ENCODE measurements at places on chromosomes 4 and X.

DNA sequence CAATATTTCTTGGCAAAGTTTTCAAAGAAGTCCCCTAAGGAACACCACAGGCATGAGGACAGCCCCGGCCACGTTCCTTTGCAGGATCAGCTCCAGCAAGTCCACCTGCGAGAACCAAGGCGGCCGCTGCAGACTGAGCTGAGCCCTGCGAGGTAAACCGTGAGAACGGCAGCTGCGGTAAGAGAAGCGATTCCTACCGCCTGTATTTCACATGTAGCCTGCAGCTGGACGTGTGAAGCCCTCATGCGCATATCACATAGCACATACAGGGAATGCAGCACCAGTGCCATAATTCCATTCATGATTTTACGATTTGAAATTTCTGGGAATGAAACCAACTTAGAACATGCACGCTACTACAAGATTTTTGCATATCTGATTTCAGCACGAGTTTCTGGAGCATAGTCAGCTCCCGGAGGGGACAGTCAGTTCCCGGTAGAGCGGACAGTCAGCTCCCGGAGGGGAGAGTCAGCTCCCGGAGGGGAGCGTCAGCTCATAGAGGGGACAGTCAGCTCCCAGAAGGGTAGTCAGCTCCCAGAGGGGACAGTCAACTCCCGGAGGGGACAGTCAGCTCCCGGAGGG is 41.7 kb downstream of the FGFRL1 start:
- DNase-seq: no peak

DNA sequence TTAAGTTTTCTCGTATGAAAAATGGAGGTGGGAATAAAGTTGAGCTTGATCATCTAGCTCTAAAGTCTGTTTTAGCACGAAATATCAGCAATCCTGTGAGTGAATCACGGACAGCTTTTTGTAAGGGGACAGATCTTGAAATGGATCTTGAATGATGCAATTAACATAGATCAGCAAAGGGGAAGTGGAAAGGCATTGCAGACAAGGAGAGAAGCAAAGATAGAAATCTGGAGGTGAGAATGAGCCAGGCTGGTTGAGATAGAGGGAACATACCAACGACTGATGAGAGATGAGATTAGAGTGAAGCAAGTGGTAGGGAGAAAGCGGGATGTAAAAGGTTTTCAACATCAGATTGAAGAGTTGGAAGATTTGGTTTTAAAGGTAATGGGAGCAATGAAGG is 4.6 kb upstream of the DGKK start:
- DNase-seq: no peak

DNA sequence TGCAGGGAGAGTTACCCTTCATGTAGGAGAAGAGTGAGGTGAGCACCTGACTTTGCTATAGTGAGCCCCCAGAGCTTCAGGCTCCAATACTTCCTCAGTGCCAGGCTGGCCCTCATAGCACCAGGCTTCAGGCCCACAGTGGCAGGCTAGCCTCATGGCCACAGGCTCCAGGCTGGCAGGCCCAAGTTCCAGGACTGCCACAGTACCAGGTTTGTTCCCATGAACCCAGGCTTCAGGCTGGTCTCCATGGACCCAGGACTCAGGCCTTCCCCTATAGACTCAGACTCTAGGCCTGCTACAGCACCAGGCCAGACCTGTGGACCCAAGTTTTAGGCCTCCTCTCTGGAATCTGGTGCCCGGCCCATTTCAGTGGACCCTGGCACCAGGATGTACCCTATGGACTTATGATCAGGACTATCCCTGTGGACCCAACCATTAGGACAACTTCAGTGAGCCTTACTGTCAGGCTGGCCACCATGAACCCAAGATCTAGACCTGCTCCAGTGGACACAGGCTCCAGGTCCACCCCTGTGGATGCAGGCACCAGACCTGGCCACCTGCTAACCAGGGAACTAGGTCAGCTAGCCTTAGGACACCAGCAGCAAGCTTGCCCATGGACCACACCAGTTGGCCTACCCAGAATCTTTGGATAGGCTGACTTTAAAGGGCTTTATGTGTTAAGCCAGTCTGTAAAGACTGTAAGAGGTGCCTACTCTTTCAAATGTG is 658.2 kb downstream of the KLHL13 start:
- no peak for DNase-seq

DNA sequence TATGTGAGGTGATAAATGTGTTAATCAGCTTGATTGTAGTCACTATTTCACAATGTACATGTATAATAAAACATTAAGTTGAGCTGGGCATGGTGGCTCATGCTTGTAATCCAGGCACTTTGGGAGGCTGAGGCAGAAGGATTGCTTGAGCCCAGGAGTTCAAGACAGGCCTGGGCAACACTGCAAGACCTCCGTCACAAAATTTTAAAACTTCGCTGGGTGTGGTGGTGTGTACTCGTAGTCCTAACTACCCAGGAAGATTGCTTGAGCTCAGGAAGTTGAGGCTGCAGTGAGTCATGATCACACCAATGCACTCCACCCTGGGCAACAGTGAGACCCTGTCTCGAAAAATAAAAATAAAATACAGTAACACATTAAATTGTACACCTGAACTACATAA is 20.1 kb downstream of the LYAR start:
- no peak for DNase-seq

GRCh38 chr4:110622841-110623717 is at the start of gene PITX2:
Gene PITX2, minus strand, starts transcription at chr4:110623077. Its CDS starts 617 bp downstream, at chr4:110622460.
- DNase-seq: peak; percentile 93

- DNase-seq: peak; percentile 39
Observed at GRCh38 chr4:72567821-72568675, 973 bp downstream of the ADAMTS3 start.

GRCh38 chr4:82500435-82501153 is 61.2 kb downstream of the TMEM150C start:
- no peak for DNase-seq

- DNase-seq: no peak
Observed at GRCh38 chr4:98434816-98435215, 173.6 kb downstream of the RAP1GDS1 start.

- DNase-seq: no peak
Observed at GRCh38 chr4:38011511-38012162, 51.4 kb downstream of the PTTG2 start.

DNA sequence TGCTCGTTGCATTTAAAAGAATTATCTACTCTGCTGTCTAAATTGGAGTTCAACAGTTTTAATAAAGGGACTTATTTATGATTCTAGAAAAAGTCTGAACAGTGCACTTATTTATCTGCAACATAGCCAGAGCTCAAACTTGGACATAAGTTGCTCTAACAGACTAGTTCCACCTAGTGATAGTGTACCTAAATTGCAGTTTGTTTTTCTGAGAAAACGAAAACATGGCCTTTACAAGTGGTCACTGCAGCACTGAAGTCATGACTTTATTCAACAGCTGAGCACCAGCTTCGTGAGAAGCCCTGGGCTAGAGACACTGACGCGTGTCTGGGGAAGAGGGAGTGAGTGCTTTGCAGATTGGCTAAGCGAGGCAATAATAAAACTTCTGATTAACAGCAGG is 77.3 kb upstream of the IGSF1 start:
- no peak for DNase-seq

- no peak for DNase-seq
Observed at GRCh38 chr4:179625406-179625805, 2183.2 kb upstream of the AGA start.

- no peak for DNase-seq
Observed at GRCh38 chrX:30060718-30061117, 154.6 kb upstream of the MAGEB2 start.

GRCh38 chr4:136198358-136198757 is 1333.9 kb downstream of the PCDH18 start:
- no peak for DNase-seq

DNA sequence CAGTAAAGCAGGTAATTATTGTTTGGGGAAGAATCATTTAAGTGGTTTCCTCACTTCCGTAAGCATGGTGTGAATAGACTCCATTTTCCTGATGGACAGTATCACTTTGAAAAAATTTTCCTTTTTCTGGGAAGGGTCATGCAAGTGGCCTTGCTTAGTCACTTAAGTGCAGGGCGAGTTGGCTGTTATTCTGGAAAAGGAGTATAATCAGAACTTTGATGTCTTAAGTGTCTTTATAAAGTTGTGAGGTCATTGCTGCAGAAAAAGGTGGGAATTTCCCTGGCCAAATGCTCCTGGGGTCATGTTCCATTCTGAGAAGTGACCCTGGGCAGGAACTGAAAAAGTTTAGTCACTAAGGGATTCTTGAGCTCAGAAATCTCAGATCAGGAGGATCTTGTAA is 146.1 kb upstream of the OTUD4 start:
- DNase-seq: no peak

- no peak for DNase-seq
Observed at GRCh38 chr4:106530024-106530361, 161.4 kb upstream of the GIMD1 start.

- no peak for DNase-seq
Observed at GRCh38 chr4:150379454-150379853, 202.5 kb upstream of the MAB21L2 start.

DNA sequence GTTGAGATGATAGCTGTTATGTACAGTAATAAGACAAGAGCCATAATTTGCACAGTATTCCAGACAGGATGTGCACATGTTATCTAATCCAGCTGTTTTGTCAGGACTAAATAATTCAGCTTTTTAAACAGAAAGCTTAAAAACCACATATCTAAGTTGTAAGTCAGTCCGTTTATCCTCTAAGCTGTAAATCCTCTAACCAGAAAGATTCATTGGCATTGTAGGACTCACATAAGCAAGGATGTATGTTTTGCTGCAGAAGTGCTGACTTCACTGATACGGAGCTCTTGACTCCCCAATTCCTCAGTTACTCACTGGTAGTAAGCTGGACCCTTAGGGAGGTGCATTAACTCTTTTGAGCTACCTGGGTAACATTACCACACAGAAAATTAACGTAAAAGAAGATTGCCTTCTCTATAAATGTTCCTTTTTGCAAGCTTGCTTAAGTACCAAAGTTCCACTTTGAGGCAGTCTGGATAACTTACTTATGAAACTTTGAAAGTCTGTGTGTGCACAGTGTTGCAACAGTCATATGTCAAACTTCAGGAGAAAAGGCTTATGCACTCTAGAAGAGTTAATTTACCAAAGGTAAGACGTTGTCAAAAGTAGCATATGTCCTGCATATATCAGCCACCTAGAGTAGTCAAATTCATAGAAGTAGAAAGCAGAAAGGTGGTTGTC is 58.3 kb upstream of the MAGEB2 start:
- DNase-seq: no peak

GRCh38 chrX:149531599-149531998 is 9.2 kb upstream of the EOLA1 start:
- no peak for DNase-seq

- no peak for DNase-seq
Observed at GRCh38 chrX:84336646-84337045, 148.6 kb upstream of the RPS6KA6 start.

GRCh38 chr4:24624381-24624780 is 40.0 kb upstream of the DHX15 start:
- DNase-seq: no peak

DNA sequence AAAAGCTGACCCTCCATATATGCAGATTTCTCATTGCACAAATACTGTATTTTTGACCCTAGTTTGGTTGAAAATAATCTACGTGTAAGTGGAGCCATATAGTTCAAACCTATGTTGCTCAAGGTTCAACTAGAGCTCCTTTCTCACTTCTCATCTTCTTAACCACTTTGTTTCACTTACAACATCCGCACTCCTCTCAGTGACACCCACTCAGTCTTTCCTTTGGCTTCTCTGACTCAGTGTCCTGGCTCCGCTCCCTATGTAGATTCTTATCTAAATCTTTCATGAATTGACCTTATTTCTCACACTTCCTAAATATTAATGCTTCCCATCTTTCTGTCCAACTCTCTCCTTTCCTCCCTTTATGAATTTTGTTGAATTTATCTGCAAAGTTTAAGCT is 32.9 kb upstream of the DKK2 start:
- DNase-seq: no peak

DNA sequence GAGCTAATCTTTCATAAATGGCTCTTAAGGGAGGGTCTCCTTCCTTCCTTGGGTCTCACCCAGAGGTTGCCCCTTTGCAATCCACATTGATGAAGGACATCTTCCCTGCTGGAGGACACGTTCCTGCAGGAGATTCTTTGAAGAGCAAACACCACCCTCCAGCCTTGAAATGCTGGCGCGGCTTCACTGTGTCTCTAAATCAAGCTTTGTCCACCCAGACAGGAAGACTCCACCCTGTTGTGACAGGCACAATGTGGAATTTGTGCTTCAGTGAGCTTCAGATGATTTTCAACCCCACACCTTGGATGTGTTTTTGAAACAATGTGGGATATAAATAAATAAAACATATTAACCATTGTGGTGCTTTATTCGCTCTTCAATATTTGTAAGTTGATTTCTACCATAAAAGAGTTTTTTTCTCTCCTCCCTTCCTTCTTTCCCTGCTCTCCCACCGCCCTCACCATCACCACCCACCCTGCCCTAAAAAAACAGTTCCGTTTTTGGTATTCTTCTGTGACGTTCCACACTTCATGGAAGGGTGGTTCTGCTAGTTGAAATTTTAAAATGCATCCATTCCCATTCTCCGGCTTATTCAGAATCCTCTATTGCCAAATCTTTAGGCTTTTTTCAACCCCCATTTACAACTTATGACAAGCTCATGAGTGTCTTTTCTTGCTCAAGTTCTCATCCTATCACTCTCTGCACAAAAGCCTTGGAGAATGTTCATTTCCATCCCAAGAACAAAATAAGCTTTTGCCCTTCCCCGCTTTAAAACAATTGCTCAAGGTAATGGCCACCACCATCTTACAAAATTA is 264.3 kb downstream of the RAPGEF2 start:
- DNase-seq: no peak

GRCh38 chrX:44946771-44947170 is 73.8 kb downstream of the KDM6A start:
- DNase-seq: no peak

DNA sequence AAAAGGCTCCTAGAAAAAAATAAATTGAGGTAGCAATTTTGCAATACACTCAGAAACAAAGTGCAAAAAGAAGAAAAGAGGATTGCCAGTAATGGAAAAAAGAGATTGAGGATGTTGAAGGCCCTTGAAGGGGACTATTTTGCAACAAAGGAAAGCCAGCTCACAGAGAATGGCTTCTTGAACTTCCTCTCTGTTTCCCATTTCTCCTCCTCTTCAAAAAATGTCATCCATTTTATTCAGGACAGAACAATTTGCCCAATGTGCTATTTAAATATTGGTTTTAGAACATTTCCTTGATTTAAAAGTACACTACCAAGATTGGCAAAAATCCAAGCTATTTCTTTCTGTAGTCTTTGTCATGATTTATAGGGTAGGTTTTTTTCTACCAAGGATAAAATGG is 60.2 kb downstream of the GASK1B start:
- DNase-seq: no peak

GRCh38 chr4:8835521-8836365 is 35.9 kb downstream of the HMX1 start:
- no peak for DNase-seq

- no peak for DNase-seq
Observed at GRCh38 chrX:79100791-79101484, 43.5 kb upstream of the GPR174 start.

DNA sequence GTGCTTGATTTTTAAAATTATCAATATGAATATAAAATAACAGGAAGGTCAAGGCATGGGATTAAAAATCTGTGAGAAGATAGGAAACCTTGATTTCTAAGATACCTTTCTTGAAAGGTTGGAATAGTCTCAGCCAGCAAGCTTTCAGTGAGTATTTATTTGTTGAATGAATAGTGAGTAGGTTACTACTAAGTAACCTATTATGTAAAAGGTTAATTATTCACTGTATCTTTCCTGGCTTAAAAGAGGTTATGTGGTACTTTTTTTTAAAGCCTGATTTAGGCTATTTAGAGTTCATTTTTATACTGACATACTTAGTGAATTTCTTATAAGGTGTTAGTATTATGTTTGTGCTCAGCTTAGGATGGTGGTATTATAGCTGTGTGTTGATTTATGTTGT is 123.5 kb downstream of the PTPN13 start:
- DNase-seq: no peak

Data from progenitor cell of endocrine pancreas (in vitro differentiated cells).